ENCODE measurements at places on chromosomes 6 and 20.

GRCh38 chr6:20211941-20212391 lies 303 bp downstream of the MBOAT1 start:
- peak; percentile 58 for DNase-seq

DNA sequence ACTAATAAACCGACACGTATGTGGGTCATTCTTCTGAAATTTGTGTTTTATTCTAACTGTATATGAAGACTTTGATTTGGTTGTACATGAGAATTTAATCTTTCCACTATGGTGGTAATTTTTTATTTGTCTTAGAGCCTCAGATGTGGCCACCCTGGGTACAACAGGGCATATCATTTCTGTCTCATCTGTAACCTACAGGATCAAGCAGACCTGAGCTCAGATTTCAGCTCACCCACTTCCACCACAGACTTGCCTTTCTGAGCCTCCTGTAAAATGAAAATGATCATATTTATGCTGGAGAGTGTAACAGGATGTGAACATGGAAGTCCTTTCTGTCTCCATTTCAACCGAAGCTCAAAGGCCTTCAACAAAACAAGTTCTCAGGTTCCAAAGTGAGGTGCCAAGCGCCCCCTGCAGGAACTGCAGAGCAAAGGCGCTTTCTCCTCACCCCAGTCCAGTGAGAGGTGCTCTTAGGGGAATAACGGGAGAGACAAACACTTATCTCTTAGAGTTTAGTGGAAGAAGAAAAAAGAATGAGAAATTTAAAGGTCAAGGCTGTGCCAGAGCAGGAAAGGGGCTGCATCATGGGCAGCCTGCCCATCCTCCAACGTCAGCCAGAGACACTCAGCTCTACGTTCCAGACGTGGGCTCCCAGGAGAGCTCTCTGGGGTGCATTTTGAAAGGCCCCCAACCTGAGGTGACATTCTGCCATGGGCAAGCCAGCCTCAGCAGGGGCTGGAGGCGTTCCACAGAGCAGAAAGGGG lies 23.0 kb upstream of the CD24 start:
- DNase-seq: peak; percentile 71

DNA sequence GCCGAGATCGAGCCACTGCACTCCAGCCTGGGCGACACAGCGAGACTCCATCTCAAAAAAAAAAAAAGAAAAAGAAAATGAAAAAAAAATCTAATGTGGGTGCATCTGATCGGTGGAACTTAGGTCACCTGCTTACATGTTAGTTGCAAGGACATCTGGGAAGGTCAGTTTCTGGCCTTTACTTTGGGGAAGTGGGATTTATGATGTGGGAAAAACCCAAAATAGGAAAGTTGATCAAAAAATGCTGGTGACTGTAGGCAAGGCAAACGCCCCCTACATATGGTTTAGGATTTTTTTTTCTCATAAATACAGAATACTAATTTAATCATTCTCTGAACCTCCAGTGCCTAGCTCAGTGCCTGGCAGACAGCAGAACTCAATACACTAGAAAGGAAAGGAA lies 69.2 kb upstream of the PIM1 start:
- DNase-seq: no peak

DNA sequence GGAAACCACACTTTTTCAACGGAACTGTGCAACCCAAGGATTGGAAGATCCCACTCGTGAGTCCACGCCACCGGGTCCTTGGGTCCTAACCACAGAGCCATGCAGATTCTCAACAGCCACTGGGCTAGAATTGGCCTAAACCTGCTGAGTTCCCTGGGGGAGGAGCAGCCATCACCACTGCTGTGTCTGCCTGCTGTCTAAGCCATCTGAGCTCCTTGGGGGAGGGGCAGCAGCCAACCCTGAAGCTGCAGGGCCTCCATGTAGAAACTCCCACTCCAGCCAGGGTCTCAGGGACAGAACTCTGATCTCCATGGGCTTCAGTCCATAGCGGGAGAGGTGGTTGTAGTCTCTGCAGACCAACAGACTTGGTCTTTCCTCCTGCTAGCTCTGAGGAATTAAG lies 154.6 kb upstream of the VGLL2 start:
- no peak for DNase-seq

- DNase-seq: no peak
Measured at GRCh38 chr20:39877788-39878187, 811.2 kb downstream of the MAFB start.

GRCh38 chr6:91447081-91447480 lies 860.2 kb upstream of the MAP3K7 start:
- no peak for DNase-seq

GRCh38 chr20:36929290-36929689 lies 22.2 kb downstream of the SAMHD1 start:
- no peak for DNase-seq

DNA sequence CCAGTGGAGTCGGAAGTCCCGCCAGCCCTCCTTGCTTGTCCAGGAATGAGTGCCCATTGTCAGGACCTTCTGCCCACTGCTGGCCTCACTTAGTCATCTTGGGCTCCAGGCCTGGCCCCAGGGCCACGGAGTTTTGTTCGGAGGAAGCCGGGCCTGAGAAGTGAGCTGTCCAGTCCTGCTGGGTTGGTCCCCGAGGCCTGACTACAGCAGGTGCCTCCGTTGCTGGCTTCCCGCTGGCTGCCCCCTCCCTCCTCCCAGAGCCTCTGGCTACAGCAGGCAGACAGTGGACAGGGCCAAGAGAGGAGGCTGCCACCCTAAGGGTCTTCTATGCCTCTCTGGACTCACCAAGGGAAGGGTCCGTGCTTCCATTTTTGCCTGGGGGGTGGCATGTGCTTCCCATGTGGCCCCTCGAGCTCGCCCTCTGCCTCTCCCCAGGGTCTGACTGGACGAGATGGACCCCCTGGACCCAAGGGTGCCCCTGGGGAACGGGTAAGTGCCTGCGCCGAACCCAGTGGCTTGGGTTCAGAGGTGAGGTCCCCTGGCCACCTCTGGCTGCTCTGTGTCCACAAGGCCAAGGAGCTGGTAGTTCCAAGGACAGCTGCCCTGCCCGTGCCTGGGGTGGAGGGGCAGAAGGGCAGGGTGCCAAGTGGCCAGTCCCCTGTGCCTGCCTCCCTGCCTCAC lies 2.8 kb downstream of the COL9A3 start:
- no peak for DNase-seq

DNA sequence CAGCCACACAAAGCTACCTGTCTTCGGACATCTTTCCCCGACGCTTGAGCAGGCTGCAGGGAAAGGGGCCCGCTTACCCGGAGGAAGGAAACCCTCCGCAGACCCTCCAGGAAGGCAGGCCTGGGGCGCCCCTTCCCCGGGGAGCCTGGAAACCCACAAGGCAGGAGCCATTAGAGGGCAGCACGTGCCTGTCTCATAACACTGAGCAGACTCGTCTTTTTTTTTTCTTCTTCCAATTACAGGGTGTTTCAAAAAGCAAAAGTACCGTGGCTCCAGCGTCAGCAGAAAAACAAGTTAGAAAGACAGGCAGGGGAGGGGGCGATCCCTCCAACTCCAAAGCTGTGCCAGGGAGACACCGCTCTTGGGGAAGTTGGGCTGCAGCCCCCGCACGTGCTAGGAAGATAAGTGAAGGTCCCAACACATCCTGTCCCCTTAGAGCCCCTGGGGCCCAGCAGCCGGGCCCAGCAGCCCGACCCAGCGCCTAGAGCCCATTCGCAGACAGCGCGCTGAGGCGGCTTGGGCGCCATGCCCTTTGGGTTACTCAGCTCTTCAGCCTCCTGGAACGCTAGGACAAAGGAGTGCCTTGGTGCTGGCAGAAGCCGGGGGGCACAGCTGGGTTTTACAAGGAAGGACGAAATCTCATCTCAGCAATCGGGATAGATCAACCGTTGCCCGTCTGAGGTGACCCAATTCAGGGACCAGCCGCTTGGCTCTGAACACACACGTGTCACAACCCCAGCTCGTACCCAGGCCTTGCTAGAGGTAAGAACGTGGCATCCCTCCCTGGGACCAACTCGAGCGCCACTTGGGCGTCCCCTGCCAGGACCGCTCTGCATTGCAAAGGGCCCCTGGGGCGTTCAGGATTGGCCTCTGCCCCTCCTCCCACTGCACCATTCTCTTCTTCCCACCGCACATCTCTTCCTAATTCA lies 136.3 kb downstream of the LY86 start:
- DNase-seq: peak; percentile 4

All from NCI-H1930 (cell line).